ENCODE measurements at places on chromosomes 12 and 14.

- DNase-seq: no peak
These were observed 9.4 kb downstream of the CDCA4 start for GRCh38 chr14:105011312-105011990.

DNA sequence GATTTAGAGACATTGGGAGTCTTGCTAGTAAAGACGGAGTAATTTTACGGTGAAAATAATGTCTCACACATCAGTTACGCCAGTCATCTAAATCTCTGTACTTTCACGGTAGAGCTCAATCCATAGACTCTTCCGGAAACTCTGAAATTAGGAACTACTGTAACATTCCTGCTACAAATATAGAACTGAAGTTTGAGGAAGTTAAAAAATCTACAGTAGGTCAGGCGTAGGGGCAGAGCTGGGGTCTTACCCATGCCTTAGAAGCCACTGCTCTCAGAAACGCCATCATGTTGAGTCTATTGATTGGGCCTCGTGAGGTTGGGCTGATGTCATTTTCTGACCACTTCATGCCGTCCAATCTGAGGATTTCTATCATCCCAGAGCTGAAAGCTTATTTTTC is 1029.8 kb upstream of the TMEM132C start:
- no peak for DNase-seq

- DNase-seq: no peak
These were observed 8.8 kb downstream of the DDX47 start for GRCh38 chr12:12821975-12822374.

GRCh38 chr14:71365361-71365760 is 458.1 kb downstream of the PCNX1 start:
- no peak for DNase-seq

DNA sequence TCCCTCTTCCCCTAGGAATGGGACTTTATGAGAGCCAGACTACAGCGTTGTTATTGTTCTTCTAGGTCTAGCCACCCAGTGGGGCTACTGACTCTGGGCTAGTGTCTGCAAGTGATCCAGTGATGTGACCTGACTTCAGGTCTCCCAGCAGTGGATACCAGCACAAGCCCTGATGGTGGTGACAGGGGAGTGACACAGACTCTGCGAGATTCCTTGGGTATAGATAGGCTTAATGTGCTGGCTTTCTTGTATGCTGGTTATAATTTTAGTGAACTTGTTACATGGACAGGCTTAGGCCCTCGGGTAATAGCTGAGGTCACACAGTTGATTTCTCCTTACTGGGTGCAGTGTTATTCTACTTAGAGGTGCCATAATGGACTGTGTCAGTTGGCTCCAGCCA is 106.9 kb downstream of the TBC1D30 start:
- no peak for DNase-seq

GRCh38 chr14:99733211-99733539 is 49.1 kb downstream of the CYP46A1 start:
- DNase-seq: no peak

DNA sequence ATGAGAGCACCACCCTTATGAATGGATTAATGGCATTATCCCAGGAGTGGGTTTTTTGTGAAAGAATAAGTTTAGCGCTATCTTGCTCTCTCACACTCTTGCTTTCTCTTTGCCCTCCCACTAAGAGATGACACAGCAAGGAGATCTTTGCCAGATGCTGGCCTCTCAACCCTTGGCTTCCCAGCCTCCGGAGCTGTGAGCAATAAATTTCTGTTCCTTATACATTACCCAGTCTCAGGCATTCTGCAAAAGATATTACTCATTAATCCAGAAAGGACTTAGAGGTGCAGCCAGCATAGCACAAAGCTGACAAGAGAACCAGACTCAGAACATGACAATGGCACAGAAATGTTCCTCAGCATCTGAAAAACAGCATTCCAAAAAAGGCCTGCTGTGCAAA is 190.6 kb downstream of the ITPR2 start:
- DNase-seq: no peak
